Midbrain (tissue), 1 donor: ENCODE measurements at places on chromosomes 13 and 19.

- no peak for DNase-seq
Observed at GRCh38 chr13:78033509-78033908, 114.9 kb upstream of the EDNRB start.

- DNase-seq, result no peak
Observed at GRCh38 chr13:24247016-24247415, 62.4 kb upstream of the C1QTNF9 start.

GRCh38 chr13:113559901-113560644, 24.5 kb upstream of the TFDP1 start:
- DNase-seq, result no peak

DNA sequence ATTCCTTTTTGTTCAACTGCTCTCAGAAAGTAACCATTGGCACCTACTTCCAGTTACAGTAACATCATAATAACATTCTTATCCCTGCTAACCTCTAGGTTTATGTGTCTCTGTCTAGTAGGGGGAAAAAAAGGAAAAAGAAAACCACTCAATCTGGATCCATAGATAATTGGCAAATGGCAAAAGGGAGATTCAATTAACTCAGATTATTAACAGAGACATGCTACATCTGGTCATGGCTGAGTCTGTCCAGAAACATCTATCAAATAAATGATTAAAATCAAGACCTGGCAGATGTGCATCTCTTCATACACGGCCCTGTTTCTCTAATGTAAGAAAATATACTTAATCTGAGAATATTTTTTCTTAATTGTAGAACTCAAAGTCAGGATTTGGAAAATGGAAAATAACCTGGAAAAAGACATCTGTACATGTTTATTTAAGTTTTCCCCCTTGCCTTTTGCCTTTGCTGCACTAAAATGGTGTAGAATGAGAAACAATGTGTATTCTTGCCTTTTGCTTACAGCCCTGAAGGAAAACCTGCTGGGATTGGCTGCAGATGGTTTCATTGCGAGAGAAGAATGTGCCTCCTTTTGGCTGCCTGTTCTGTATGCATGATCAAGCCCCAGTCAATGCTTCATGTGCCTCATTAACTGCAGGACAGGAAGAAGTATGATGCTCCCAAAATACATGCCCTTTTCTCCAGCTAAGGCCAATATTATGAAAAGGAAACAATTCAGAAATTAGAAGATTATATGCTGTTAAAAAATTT, 921.6 kb upstream of the PCDH20 start:
- DNase-seq, result no peak

- no peak for DNase-seq
Observed at GRCh38 chr19:38685666-38686529, 38.4 kb downstream of the ACTN4 start.

DNA sequence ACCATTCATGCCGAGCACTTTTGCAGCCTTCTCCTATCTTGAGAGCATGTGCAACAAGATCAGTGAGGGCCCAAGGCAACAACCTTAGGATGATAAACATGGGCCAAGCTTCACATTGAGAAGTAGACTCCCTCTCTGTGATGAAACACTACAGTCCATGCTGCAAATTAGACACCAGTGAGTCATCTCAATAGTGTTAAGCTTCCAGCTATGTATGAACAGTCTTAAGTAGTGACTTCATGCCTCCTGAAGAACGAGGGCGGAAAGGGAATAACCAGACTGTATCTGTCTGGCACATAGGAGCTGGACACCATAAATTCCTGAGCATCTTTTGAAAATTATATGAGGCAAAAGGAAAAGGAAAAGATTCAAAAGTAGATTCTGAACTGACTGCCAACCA, 309.9 kb upstream of the SLITRK1 start:
- no peak for DNase-seq

- DNase-seq, result no peak
Observed at GRCh38 chr13:97141564-97142005, 80.5 kb upstream of the MBNL2 start.

- DNase-seq, result no peak
Observed at GRCh38 chr19:47063874-47064273, 15.4 kb upstream of the TMEM160 start.

GRCh38 chr19:3660493-3661219, 34.1 kb upstream of the CACTIN start:
- DNase-seq, result no peak

DNA sequence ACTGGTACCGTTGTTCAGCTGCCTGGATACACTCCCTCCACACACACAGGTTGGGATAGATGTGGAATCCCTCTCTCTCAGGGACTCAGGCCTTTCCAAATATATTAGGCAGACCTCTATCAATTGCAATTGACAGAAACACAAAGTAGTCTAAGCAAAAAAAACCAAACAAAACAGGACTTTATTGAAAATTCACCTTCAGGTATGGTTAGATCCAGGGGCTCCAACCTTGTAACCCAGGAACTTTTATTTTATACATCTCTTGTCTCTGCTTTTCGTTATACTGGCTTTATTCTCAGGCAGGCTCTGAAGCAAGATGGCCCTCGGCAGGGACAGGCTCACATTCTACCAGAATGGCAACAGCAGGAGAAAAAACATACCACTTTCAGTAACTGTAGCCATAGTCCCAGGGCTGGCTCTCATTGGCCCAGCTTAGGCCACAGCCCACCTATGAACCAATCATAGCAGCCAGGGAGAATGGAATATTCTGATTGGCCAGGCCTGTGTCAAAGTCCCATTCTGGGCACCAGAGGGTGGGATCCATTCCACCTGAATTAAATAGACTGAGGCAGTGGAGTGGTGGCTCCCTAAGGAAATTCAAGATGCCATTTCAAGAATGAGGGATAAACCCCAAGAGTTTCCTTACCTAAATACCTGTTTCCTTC, 13.1 kb upstream of the CEACAM19 start:
- DNase-seq, result no peak

DNA sequence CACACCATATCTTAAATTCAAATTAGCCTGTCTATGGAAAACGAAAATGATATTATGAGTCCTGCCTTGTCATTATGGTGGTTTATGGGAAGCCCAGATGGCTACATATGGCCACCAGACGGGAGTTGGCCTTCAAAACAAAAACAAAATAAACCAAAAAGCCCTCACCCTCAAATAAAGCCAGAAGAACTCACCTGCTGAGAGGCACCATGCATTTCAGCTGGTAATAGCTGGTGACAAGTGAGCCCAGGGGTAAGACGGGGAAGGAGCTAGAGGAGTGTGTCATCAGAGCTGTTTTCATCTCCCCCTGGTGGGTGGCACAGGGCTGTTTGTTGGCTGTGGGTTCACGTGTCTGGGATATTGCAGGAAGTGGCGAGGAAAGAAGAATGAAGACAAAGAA, 152.9 kb downstream of the EFNB2 start:
- no peak for DNase-seq

- no peak for DNase-seq
Observed at GRCh38 chr13:101512650-101513049, 60.2 kb downstream of the ITGBL1 start.

DNA sequence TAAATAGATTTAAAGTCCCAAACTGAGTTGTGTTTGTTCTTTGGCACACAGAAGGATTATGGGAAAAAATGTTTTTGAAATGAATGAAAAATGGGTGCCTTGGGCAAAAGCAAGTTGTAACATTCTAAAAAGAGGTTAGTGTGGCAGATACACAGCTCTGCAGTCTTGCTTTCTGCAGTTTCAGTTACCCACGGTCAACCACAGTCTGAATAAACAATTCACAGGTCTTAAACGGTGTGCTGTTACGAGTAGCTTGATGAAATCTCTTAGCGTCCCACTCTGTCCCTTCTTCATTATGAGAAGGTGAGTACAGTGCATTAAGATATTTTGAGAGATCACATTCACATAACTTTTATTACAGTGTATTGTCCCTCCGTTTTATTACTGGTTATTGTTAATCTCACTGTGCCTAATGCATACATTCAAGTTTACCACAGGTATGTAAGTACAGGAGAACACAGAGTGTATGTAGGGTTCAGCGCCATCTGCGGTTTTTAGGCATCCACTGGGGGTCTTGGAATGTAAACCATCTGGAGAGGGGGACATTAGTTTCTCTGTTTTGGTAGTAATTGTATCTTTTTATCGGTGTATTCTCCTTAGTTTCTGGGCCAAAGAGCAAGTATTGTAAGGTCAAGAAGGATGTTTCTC, 8.1 kb downstream of the FARP1 start:
- DNase-seq, result no peak

- no peak for DNase-seq
Observed at GRCh38 chr19:58261968-58262921, 16.5 kb upstream of the ZNF8 start.

DNA sequence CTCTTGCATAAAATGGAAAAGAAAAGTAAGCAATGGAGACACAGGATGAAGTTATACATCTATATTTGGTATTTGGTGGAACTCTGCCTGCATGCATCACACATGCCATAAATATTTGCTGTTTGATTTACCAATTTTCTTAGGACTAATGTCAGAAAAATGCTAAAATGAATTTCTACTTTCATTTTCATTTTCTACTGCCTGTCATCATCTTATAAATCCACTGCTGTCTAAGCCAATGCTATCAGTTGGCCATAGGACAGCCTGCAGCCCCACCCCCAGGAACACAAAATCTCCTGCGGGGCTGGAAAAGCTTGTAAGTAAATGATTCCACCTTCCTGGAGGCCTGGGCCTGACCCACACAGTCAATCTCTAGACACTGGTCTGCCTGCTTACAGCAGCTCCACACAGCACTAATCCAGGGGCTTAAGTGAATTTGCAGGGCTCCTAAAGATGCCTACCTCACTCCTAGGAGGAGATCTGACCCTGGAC, 122.0 kb downstream of the ENOX1 start:
- DNase-seq, result no peak

- peak; percentile 58 for DNase-seq
Observed at GRCh38 chr19:49987159-49987698, 26.3 kb upstream of the SIGLEC11 start.

DNA sequence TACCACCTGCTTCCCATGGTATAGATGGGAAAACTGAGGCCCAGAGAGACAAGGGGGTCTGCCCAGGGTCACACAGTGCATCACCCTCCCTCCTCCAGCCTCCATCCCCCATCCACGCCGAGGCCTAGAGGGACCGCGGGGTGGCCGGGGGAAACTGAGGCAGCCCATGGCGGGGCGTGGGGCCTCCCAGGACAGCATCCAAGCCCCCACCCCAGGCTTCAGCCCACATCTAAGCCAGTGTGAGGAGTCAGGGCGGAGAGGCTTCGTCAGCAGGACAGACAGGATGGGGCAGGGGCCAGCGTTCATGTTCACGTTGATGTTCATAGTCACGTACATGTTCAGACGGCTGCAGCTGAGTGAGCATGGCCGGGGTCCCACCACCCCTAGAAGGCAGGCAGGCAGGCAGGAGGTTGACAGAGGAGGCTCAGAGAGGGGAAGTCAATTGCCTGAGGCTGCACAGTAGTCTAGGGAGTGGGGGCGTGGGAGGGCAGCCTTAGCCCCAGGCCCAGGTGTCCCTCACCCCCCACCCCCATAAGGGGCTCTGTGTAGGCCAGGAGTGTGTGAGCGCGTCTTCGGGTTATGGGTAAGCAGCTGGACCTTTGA, 23.3 kb downstream of the SMIM24 start:
- no peak for DNase-seq

DNA sequence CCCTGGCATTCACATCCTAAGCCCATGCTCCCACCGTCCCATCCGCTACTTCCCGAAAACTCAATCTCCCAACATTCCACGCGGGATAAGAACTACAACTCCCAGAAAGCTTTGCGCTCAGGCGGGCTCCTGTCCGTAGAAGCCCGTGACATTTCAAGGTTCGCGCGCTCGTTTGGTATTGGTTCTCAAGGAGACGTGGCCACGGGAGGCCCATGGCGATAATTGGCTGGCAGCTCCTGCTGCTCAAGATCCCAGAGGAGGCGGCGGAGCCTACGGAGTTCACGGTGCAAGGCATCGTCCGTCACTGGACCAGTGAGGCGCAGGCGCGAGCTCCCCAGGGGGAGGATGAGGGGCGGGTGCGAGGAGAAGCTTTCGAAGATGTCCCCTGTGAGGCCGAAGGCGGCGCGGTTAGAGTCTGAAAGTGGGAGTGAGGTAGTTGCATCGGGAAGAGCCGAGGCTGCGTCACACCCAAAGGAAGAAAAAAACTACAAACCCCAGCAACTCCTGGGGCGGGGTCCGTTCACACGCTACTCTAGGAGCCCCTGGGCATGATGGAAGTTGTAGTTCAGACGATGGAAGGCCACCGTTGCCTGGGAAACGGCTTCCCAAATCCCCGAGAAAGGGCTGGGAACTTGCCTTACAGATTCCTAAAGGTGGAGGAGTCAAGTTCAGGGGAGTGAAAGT, 1.2 kb upstream of the MAMSTR start:
- DNase-seq, result peak; percentile 100

- no peak for DNase-seq
Observed at GRCh38 chr19:37987356-37988332, 80.6 kb downstream of the SIPA1L3 start.

GRCh38 chr13:59658738-59659330, 504.9 kb downstream of the DIAPH3 start:
- DNase-seq, result no peak

DNA sequence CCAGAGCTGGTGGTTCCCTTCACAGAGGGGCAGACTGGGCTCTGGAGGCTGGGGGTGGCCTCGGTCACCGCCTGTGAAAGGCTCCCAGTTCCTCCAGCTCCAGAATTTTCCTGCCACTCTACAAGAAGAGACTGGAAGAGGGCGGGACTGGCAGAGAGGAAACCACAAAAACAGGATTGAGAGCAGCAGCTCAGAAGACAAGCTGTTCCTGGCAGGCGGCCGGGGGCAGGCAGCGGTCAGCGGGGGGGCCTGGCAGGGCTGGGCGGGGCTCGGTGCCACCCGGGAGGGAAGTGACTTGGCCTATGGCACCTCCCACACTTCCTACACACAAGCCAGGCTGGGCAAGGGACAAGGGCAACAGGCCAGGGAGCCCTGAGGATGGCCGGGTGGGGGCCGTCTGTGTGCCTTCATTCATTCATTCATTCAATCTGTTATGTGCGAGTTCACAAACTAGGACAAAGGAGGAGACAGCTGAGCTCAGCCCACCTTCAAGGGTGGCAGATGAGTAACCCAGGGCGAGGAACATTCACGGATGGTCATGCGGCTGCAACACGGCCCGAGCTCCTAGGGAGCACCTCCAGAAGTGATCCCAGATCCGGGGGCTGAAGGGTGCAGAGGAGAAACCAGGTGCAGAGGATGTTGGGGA, 16.9 kb upstream of the BTBD2 start:
- DNase-seq, result peak; percentile 94
